ENCODE measurements at places on chromosomes 7 and 10.

DNA sequence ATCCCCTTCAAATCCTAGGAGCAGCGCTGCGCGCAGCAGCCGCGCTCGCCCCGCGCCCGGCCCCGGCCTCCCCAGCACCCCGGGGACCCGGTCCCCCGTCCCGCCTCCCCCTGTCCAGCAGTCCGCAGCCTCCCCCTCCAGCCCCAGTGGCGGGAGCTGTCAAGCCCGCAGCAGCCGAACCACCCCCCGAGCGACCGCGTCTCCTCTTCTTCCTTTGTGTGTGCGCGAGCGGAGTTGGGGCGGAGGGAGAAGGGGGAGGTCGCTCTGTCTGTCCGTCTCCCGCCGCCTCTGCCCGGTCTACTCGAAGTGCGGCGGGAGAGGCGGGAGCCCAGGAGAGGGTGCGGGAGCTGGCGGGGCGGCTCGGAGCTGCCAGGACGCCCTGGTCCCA, 375 bp upstream of the CHN2 start:
- no peak for DNase-seq

DNA sequence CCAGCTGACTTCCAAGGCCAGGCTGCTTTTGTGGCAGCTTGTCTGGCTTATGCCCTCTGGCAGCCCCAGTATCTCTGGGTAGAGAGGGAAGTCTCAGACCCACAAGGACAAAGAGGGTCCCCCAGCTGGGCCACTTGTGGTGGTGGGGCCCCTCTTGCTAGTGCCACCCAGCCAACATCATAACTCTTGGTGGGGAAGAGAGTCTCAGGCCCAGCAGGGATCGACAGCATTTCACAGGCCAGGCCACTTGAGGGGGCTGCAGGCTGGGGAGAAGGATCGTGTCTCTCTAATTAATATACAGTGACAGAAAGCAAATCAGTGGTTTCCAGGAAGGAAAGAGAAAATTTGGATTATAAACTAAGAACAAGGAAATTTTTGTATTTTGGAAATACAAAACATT, 76.0 kb downstream of the TYW1B start:
- DNase-seq: no peak

DNA sequence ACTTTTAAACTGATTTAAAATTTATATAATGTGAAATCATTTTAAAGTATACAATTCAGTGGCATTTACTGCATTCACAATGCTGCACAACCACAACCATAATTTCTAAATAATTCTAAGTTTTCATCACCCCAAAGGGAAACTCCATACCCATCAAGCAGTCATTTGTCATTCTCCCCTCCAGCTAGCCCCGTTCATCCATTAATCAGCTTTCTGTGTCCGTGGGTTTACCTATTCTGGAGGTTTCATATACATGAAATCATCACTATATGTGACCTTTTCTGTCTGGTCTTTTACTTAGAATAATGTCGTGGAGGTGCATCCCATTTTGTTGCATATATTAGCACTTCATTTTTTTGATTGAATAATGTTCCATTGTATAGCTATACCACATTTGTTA, 214.1 kb downstream of the ADK start:
- no peak for DNase-seq

- DNase-seq: no peak
Measured at GRCh38 chr7:69374044-69374425, 224.2 kb upstream of the AUTS2 start.

GRCh38 chr10:7412237-7412927, 1.5 kb upstream of the SFMBT2 start:
- no peak for DNase-seq

- no peak for DNase-seq
Measured at GRCh38 chr10:5940807-5941218, 36.5 kb downstream of the IL15RA start.

DNA sequence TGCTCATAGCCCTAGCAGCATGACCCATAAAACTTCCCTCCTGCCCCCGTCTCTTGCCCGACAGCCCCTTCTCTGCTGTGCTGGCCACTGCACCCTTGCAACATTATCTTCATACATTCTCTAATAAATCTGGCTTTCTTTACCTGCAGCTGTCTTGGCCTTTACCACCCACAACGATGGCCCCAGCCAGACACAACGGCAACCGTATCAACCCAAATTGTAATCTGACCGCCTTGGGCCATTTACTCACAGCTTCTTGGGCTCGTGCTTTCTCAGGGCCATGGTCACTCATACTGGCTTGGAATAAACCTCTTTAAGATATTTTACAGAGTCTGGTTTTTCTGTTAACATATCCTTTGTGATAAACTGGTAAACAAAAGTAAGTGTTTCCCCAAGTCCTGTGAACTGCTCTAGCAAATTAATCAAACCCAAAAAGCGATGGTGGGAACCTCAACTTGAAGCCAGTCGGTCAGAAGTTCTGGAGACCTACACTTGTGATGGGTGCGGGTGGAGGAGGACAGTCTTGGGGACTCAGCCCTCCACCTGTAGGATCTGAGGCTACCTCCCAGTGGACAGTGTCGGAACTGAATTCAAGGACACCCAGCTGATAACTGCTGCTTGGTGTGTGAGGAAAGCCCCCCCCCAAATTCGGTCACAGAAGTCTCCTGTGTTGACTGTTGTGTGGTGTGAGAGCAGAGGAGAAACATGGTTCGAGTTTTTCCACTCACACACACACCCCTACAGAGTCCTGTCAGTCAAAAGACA, 87.6 kb upstream of the ATP6V0A4 start:
- DNase-seq: no peak

DNA sequence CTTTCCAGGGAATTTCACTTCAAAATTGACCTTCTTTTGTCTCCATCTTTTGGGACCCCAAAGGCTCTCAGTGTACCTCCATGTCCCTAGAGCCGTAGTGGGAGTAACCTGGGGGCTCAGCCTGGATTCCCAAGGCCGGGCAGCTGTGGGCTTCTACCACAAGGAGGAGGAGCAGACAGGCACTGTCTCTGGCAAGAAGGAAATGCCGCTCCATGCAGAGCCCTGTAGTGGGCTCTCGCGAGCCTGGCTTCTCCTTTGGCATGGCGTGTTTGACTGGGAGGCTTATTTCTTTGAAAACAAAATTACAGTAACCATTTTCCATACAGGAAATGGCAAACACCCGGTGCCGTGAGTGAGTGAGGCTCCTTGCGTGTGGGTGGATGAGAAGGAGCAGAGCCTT, 76.8 kb upstream of the FAM180A start:
- no peak for DNase-seq

All from omental fat pad (tissue), 4 donors.